ENCODE measurements at places on chromosomes 5 and 9.

DNA sequence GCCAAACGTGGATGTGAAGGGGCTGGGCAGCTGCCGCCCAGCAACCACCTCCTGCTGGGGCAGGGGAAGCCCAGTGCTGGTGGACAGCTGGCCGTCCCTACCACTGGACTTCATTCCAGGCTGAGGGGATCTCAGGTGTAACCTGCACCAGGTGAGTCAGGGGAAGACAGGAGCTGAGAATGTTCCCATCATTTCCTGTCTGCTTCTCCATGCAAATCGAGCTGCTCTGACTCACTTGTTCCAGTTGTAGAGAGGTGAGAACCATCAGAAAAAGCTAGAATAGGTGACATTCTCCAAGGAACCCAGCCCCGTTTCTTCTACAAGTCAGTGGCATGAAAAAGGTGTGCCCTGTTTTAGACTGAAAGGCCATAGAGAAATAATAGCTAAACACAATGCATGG lies 21.8 kb upstream of the BARX1 start:
- no peak for DNase-seq

DNA sequence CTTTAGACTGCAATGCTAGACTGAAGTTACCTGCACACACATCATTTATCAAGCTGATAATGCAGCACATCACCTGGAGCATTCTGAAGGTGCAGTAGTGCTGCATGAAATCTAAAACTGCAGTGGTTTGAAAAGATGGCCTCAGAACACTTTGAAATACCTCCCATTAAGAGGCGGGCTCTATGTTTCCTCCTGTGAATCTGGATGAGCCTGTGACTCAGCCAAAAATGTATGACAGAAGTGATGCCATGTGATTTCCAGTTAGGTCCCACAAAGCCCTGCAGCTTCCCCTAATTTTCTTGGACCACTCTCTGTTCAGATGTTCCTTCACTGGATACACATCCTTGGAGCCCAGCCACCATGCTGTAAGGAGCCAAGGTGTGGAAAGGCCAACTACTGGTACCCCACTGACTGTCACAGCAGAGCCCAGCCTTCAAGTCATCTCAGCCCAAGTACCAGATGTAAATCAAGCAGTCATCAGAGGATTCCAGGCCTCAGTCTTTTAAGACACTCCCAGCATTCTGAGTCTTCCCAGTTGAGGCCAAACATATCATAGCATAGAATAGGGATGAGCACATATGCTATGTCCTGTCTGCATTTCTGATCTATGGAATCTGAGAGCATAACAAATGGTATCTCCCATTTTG lies 27.2 kb upstream of the DEPDC1B start:
- DNase-seq: no peak

- no peak for DNase-seq
These were observed 20.4 kb downstream of the TENT4A start for GRCh38 chr5:6733411-6734242.

DNA sequence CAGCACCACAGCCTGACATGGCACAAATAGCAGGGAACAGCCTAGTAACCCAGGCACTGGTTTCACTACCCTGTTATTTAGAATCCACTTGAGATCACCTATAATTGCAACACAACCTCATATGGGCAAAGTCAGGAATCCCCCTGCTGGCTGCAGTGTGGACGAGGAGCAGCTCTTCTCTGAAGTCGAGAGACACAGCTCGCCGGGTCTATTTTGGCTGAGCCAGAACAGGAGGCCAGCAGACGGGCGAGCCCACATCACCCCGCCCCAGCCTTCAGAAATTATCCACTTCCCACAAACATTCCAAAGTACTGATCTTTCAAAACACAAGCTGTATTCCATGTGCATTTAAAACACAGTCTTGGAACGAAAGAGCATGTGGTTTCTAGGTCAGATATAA lies 179.0 kb downstream of the ROR2 start:
- DNase-seq: no peak

DNA sequence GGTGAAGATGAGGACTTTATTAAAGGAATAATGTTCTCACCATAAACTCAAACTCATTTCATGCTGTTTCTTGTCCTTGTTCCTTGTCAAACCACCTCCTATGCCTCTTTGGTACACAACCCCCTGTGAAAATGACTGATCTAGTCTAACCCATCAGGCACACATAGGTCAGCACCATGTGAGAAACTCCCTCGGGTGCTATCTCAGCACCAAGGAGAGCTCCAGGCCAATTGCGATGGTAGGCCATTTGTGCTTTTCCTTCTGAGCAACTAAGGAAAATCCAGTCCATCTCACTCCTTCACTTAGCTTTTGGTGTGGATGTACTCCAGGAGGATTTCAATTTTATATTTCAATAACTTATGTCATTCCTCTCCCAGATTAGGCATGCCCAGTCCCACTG lies 199.8 kb downstream of the ZNF608 start:
- DNase-seq: no peak

DNA sequence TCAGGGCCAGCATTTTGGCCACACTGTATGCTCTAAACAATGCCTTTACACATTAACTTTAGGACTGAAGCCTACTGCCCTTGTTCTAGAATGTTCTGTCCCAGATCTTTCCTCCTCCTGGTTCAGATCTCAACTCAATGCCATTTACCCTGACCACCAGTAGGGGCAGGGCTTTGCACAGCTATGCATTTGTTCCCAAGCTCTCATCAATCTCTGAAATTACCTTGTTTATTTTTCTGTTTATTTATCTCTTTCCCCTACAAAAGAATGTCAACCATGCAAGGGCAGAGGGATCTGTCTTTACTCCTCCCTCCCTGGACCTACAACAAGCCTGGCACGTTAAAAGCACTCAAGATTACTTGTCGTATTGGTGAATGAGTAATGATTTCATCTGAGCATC lies 612.9 kb downstream of the BNC2 start:
- no peak for DNase-seq

DNA sequence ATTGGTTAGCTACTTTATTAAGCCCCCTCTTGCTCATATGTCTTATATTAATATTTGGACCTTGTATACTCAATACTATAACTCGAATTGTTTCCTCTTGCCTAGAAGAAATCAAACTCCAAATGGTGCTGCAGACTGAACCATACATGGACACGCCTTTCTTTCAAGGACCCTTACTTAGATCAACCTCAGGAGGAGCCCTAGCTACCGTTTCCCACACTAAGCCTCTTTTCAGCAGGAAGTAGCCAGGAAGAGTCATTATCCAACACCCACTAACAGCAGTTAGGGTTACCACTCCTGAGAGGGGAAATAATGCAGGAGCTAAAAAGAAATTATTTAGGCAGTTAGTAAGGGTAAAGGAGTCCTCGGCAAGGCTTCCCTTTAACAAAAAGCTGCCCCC lies 243.8 kb upstream of the PUM3 start:
- no peak for DNase-seq

GRCh38 chr5:31273631-31274378 lies 80.3 kb downstream of the CDH6 start:
- no peak for DNase-seq

GRCh38 chr9:105255421-105255820 lies 11.0 kb downstream of the SLC44A1 start:
- DNase-seq: no peak

DNA sequence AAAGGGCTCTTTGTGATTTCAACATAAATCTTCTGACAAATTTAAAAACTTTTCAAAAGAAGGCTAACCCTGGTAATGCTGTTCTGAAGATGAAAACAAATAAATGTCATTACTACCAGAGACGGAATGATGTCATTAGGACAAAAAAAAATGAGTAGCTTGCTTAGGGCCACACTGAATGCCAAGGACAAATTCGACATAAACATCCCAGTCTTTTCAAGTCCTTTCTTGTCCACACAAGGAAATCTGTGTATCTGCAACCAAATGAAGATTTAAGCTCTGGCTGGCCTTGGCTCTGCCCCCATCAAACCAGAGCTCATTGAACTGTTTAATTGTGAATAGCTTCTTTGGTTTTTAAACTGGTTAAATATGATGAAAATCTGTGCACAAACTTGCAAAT lies 592.7 kb downstream of the TLE1 start:
- no peak for DNase-seq

GRCh38 chr5:171309276-171310211 lies 496 bp downstream of the TLX3 start:
- DNase-seq: no peak

- DNase-seq: no peak
These were observed 166.9 kb downstream of the DMRT2 start for GRCh38 chr9:1217076-1217475.

- no peak for DNase-seq
These were observed 269.8 kb upstream of the RFX3 start for GRCh38 chr9:3795556-3795955.

GRCh38 chr5:61330341-61330844 lies 1.7 kb upstream of the ZSWIM6 start:
- no peak for DNase-seq

DNA sequence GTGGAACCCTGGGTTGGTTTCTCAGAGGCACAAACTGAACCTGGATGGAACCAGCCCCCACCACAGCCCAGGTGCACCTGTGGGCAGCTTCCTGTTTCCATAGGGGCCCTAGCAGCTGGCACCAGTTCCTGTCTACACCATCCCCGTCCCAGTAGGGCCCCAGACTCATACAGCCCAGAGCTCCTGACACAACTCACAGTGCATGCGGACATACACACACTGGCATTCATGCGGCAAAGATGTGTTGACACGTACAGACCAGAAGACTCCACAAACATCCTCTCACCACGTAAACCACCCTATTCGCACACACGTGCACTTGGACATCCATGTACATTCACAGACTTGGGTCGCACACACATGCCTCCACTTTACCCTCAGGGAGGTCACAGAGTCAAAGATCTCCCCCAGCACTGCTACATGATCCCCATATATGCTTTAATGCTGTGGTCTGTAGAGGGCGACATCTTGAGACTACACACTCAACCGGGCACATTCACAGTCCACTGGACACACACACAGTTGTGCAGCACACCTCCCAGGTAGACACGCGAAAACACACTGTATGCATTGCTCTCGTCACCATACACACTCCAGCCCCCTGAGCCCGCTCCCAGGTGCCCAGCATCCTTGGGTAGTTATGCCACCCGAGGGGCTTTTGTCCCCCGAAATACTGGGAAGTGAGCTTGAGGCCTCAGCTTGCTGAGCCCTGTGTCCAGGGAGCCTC lies 22.4 kb downstream of the CXXC5 start:
- DNase-seq: no peak

DNA sequence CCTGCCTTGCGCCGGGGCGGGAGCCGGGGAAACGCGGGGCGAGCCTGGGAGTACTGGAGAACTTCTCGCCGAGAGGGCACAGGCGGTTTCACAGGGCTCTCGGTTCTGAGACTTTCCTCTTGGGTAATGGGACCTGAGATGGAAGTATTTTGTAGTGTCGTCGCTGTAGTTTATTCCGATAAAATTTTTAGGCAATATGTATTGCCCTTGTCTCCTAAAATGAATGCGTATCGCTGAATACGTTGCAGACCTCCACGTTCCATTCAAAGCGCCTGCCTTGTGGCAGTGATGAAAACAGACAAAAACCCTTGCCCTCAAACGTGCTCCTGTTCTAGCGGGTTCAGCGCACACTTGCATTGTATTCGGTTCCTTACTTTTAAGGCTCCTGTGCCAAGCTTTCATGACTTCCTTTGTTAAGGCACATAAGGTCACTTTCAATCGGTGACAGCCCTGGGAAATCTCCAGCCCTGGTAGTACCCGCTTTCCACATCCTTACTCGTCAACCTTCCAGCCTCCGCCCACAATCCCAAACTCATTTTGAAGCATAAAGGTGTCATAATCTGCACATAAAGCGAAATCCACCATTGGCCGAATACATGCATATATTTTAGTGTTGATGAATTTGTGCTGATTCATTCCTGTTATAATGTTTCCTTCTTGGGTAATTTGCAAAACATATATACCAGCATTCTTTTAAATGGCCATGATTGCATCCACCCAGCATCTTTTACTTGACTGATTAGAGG lies 694 bp downstream of the RMI1 start:
- DNase-seq: no peak

DNA sequence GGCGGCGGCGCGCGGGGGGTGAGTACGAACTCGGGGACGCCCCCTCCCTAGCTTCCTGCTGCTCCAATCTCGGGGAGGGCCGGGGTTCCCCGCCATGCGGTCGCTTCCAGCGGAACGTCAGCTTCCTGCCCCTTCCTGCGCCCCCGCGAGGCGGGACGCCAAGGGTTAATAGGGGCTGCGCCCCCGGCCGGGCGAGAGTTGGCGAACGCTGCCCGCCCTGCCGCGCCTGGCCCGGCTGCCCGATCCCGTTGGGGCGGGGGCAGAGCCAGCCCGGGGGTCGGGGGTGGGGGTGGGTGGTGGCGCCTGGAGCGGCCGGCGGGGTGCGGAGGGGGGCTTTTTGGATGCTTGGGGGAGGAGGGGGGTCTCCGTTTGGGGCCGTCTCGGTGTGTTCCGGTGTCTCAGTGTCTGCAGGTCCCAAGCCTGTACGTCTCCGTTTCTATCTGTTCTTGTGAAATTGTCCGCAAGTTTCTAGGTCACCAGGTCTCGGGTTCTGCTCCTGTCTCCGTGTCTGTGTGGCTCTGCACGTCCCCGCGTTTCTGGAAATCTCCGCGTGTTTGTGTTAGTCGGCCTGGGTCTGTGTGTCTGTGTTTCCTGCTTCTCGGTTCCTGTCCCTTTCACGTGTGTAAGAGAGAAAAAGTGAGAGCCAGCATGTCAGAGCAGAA lies 789 bp downstream of the COL27A1 start:
- DNase-seq: peak; percentile 8

GRCh38 chr5:105783811-105784210 lies 1886.9 kb downstream of the EFNA5 start:
- DNase-seq: no peak

- DNase-seq: no peak
These were observed 581.6 kb upstream of the CDH9 start for GRCh38 chr5:27619982-27620381.

- no peak for DNase-seq
These were observed 342.7 kb downstream of the ARHGEF28 start for GRCh38 chr5:73968729-73969128.

DNA sequence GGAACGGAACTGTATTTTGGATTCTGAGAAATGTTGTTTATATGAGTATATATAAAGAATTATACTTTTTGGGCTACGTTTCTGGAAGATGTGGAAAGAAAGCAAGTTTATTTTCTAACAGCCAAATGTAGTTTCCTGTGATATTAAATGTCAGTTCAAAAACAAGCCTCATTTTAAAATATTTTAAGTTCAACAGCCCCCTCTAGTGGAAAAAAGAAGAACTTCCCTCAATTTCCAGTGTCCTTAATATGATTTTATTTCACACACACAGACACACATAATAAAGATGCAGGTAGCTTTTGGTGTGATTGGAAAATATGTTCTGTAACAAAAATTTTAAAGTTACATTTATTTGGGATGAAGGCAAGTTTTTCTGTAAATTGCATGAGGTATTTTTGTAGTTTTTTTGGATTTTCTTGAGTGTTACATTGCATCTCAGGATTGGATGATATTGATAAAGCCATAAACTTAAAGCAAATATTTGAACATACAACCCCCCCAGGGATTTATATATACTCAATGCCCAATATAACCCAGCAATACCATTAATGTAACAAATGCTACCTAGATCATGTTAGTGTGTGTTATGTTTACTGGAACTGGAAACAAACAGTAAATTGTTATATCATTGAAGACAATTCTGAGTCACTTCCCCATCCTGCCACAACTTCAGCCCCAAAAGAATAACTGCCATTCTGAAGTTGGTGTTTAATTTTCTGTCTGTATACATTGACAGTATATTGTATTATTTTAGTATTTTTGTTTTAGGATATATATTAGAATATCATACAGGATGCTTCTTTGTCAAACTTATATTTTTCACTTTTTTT lies 54.0 kb downstream of the CCDC171 start:
- no peak for DNase-seq
